Activated T-cell treated with anti-CD3 and anti-CD28 coated beads for 48 hours (primary cell): ENCODE measurements at places on chromosomes 6 and 20.

DNA sequence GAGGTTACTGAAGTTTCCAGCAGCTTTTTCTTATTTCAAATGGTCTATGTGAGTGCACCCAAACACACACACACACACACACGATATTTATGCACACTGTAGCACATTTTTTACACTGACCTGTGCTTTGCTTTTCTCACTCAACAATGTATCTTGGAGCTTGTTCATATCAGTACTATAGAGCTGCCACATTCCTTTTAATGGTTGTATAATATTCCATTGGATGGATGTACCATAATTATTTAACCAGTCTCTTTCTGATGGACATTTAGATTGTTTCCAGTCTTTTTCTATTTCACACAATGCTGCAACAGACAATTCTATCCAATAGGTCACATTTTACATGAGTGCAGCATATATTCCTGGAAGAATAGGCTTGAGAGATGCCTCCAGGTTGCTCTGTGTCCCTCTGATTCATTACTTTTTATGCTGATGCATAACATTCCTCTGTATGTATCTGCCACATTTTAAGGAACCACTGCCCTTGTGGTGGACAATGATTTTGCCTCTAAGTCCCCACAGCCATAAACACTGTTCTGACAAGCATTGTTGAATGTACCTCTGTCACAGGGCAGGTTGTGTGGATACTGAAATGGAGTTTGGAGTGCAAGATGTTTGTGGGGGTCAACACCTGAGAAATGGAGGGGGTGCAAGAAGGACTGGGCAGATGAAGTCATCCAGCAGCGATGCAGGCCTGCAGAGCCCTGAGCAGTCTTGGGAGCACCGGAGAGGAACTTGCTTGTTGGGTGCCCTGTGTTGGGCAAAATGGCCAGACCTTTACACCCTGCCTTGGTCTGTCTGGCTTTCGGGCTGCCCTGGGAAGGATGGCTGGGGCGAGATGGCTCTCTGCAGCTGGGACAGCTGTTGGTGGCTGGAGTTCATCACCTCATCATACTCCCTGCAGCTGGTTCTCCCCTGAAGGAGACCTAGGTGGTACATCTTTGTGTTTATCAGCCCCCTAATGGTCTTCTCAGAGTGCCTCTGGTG, 13.6 kb downstream of the CEBPB start:
- DNase-seq = no peak

GRCh38 chr6:85453490-85453889, 3.6 kb downstream of the NT5E start:
- DNase-seq = no peak

DNA sequence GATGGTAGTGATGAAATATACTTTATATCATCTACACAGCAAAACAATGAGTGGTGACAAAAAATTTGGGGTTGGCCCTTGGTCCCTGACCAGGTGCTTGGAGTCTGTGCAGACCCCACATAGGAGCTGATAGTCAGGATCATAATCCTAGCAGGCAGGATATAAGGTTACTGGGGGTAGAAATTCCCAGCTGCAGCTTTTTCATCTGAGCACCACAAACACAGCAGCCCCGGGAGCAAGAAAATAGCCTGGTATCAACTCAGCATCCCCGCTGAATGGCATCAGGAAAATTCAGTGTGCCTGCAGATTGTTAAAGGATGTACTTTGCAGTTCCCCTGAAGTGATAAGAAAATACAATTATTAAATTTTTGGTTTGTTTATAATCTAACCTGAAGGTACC, 27.8 kb upstream of the RPL7L1 start:
- no peak for DNase-seq

DNA sequence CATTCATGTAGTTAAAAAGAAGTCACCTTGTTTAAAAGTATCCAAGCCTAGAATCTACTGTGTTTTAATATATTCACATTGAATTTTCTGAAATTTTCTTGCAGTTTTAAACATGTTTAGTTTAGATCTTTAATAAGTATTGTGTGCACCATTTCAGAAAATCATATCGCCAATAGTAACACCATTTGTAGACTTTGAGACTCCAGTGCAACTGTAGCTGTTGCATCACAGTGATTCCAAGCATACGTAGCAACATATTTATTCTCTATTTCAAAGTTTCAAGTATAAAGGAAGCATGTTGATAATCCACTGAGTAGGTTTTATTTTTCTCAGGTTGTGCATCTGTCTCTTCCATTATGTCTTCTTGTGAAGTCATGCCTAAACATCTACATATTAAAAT, 46.4 kb downstream of the HMGN3 start:
- no peak for DNase-seq

DNA sequence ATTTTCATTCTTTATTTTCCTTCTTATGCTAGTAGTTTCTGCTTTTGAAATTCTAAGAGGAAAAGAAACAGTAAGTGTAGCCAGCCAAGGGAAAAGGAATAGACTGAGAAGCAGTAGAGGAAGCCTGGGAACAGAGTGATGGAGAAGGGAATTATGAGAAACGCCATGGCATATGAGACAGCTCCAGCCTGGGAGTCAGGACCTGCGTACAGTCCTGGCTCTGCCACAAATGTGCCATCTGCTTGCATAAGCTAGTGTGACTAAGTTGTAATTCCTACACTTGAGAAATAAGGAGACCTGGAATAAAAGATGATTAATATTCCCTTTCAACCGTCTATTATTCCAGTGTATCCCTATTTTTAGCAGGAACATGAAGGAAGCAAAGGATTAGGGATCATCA, 47.5 kb downstream of the OSTM1 start:
- DNase-seq = no peak

GRCh38 chr6:51352506-51353029, 533.9 kb downstream of the TFAP2B start:
- DNase-seq = no peak

DNA sequence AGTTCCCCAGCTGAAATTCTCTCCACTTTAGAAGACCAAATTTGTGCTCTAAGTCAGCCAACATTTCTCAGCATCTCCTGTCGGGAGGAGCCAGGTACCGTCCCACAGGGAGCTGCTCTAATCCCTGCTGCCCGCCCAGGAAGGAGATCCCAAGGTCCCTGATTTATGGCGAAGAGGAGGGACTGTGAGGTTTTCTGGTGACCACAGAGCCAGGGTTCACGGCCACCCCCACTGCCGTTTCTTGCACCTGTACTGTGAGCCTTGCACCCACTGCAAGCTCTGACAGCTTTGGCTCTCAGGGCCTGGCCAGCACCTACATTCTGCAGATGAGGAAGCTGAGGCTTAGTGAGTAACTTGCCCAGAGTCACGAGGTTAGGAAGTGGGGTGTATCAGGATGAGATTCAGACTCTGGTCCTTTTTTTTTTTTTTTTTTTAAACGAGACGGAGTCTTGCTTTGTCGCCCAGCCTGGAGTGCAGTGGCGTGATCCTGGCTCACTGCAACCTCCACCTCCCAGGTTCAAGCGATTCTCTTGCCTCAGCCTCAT, 34.9 kb downstream of the FOXC1 start:
- DNase-seq = no peak

GRCh38 chr20:51036827-51037531, 14.1 kb upstream of the KCNG1 start:
- no peak for DNase-seq

DNA sequence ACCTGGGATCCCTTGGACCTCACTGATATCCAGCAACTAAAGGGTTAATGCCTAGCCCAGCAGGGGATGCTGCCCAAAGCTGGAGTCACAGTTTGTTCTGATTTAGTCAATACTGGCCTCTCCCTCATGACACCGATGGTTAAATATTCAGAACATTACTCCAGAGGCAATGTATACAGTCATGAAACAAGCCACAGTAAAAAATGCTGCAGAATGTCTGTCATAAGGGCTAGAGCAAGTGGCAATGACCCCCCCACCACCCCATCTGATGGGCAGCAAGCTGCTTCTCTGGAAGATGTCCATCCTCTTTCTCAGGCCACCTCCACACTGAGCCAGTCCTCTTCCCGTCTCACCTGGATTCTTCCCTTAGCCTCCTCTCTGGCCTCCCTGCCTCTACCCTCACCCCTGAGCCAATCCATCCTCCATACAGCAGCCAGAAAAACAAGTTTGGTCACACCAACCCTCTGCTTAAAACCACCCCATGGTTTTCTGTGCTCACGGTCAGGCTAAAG, 99.0 kb upstream of the KCNG1 start:
- no peak for DNase-seq

DNA sequence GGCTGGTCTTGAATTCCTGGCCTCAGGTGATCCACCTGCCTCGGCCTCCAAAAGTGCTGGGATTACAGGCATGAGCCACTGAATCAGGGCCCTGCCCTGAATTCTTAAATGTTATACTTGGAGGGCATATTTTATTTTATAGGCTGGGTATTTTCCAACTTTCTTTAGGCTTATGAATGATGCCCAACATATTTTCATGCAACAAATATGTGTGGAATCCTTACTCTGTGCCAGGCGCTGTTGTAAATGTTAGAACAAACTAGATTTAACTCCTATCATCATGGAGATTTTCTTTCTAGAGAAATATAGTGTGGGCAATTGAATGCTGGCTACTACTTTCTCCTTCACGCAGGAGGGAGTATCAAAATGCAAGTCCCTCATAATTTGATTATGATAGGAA, 71.2 kb downstream of the SAMD5 start:
- no peak for DNase-seq
